Activated effector memory CD4-positive, alpha-beta T cell treated with Interleukin-2 at 50 U/mL for 16 hours (primary cell): ENCODE measurements at places on chromosomes 2 and 18.

DNA sequence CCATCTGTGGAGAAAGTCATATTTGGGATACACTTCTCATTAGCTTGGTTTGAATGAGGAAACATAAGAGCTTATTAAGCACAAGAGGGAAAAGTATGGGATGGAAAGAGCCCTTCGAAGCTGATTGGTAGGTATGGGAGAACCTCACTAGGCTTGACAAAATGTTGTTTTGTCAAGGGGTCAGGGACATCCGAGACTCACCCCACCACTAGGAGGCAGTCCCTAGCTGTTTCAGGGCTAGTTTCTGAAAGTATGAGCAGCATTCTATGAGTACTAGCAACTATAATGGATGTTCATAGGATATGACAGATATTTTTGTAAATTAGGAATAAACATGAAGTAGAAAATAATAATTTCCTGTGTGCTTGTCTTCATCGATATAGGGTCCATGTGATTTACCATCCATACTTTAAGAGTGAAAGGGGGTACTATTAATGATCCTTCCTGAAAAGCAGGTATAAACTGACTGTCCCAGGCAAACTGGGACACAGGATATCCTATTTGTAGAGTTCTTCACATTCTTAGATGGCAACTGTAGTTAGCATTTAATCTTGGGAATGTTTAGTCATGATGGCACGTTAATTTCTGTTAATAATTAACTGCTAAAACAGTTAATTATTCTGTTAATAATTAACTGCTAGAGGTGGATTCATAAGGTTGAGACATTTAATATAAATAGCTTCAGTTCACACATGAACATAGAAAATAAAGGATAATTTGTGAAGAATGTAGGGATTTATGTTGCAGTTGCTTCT lies 28.4 kb downstream of the OTX1 start:
- no peak for DNase-seq

GRCh38 chr2:97983134-97983533 lies 12.6 kb downstream of the TMEM131 start:
- no peak for DNase-seq

DNA sequence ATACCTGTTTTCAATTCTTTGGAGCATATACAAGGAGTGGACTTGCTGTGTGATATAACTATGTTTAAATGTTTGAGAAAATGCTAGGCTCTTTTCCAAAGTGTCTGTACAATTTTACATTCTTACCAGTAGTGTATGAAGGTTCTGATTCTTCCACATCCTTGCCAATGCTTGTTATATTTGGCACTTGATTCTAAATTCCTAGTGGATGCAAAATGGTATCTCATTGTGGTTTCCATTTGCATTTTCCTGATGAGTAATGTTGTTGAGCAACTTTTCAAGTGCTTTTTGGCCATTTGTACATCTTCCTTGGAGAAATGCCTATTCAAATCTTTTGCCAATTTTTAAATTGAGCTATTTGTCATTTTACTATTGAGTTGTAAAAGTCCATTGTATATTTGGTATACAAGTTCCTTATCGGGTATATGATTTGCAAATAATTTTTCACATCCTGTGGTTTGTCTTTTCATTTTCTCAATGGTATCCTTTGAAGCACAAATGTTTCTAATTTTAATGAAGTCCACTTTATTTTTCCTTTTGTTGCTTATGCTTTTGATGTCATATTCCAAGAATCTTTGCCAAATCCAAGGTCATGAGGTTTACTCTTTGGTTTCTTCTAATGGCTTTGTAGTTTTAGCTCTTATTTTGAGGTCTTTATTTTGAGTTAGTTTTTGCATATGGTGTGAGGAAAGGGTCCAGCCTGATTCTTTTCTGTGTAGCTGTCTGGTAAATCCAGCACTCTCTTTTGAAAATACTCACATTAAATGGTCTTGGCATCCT lies 33.2 kb upstream of the CWC22 start:
- DNase-seq = no peak

DNA sequence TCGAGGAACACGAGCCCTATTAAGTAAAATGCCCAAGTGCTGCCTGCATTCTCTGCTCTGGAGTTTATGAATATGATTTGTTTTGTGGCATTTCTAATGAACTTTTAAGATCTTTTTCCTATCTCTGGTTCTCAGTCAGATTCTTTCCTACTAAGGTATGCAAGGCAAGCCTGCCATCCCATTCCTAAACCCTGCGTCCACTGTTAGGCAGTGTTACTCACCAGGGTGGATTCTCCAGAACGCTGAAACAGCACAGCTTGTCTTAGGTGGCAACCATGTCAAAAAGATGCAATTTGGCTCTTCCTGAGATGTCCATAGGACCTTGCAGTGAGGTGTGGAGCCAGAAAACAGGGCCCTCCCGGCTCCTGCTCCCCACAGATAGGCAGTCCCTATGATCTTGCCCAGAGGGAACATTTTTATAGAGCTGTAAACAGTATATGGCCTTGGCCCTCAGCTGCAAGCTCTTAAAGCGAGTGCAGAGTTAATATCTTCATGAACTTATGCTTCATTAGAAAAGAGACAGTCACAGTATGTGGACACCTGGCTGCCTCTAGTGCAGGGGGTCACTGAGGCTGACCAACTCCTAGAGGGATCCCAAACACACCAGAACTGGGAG lies 84.4 kb downstream of the TPGS2 start:
- DNase-seq = no peak

DNA sequence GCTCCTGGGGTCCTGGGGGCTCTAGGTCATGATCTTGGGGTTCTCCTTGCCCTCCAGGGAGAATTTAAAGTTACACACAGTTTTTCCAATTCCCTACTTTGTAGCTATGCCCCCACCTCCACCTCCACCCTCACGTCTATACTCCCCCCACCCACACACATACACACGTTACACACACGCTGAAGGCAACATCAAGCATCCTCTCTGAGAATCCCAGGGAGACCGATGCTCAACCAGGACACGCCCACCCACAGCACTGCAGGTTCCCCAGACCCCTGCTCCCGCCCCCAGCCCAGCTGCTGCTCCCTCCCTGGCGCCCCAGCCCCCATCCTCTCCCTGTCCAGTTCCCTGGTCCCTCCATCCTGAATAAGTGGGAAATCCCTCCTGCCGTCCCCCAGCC lies 6.4 kb upstream of the TNS1 start:
- no peak for DNase-seq

GRCh38 chr2:231297108-231297908 lies 98.2 kb upstream of the B3GNT7 start:
- DNase-seq = no peak

DNA sequence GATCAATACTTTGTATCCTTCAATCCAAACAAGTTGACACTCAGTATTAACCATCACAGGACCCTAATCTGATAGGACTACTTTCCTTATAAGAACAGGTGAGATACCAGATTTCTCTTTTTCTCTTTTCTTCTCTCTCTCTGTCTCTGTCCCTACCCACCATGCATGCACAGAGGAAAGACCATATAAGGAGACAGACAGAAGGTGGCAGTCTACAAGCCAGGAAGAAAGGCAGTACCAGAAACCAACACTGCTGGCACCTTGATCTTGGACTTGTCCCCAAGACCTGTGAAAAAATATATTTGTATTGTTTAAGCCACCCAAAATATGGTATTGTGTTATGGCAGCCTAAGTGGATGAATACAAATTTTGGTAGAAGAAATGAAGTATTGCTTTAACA lies 156.2 kb upstream of the KCNH7 start:
- DNase-seq = no peak

DNA sequence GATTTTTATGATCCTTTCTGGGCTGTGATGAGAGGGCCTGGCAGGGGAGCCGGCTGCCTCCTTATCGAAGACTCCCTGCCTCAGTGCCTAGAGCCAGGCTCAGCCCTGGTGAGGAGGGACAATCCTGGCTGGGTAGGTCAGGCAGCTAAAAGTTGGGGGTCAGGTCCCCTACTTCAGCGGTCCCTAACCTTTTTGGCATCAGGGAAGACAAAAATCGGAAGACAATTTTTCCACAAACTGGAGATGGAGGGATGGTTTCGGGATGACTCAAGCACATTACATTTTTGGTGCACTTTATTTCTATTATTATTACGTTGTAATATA lies 53.1 kb downstream of the HS1BP3 start:
- no peak for DNase-seq

GRCh38 chr18:48191494-48191893 lies 217.7 kb downstream of the ZBTB7C start:
- no peak for DNase-seq

DNA sequence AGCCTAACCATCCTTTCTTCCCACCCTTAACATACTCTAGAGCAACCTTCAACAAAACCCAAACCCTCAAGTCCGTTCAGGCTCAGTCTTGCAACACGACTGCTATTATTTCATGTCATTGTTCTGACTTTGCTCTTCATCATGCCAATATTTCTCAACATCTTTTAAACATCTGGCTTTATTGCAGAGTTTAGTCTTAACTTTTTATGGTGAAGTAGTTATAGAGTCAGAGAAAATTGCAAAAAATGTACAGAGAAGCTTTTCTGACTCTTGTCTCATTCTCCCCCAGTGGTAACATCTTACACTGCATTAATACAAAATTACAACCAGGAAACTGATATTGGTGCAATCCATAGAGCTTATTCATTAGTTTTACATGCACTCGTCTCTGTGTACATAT lies 3.9 kb downstream of the MARCO start:
- no peak for DNase-seq

DNA sequence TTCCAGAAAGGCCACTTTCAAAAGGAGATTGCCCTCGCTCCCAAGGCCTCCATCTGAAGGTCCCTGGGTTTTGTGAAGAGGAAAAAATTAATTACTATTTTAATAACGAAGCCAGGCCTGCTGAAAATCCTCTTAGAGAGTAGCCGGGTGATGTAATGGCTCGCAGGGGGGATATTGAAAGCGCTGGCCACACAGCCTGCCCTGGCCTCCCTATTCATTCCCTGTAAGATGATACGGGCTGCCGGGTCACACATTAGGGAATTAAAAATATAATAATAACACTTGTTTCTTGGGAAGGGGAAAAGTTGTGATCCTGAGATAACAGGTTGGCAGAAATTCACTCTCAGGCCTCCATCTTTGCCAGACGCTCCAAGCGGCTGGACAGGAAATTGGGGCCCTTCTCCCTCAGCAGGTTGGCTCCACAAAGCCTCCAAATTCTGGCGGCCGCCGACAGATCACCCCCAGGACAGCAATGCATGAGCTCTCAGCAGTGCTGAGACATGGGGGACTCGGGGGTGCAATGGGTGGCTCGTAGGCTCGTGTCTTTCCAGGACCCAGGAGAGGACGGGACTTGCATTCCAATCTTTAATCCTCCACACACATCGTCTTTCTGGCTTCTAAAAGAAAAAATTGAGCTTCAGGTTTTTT lies 299.9 kb upstream of the SALL3 start:
- DNase-seq = no peak

- no peak for DNase-seq
Measured at GRCh38 chr18:12076424-12077140, 17.1 kb upstream of the ANKRD62 start.

DNA sequence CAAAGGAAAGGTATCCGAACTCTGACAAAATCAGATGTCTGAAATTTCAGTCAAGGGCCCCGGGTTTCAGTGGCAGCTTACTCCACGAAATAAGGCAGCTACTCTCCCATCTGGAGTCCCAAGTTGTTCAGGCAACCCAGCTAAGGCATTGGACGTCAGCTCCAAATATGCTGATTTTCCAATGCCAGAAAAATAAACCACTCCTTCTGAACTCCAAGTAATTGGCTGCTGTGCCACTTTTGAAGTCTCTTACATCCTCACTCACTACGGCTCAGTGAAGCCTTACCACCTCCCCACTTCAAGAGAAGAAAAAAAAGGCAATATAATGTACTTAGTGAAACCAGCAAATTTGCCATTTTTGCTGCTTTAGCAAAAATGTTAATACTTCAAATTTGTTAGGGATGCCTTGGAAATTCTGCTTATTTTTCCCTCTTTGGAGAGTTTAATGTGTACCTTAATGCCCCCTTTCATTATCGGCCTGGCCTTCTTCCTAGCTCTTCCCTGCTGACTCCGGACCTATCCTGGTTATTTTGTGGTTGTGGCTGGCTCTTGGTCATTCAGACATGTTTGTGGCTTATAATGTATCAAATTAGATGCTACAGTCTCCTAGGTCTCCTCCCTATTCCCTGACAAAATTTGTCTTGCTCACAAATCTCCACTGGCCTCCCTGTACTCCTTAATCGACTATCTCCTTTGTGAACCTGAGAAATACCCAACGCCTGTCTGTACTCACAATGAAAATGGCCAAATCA lies 589.2 kb upstream of the ZEB2 start:
- DNase-seq = no peak

GRCh38 chr2:17252258-17252657 lies 266.0 kb downstream of the RAD51AP2 start:
- no peak for DNase-seq

GRCh38 chr2:132953771-132954170 lies 283.8 kb upstream of the LYPD1 start:
- DNase-seq = no peak

- DNase-seq = no peak
Measured at GRCh38 chr2:160105366-160105765, 43.0 kb upstream of the PLA2R1 start.

- no peak for DNase-seq
Measured at GRCh38 chr2:4973973-4974372, 718.2 kb upstream of the SOX11 start.

GRCh38 chr2:128526455-128526976 lies 207.8 kb upstream of the HS6ST1 start:
- no peak for DNase-seq

- DNase-seq = no peak
Measured at GRCh38 chr2:117958186-117958585, 55.7 kb downstream of the CCDC93 start.

DNA sequence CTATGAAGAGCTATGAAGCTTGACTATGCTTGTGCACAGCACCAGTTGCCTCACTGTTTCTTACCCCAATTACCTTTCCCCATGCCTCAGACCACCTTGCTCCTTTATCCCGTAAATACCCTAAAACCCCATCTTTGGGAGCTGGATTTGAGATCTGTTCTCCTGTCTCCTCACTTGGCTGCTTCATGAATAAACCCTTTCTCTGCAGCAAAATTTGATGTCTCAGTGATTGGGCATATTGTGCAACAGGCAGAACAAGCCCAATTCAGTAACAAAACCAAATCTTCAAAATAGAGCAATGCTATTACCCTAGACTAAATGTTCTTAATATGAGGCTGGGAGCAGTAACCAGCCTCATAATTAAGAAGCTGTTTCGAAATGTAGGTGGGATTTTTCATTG lies 3.5 kb upstream of the SSB start:
- DNase-seq = no peak

- DNase-seq = no peak
Measured at GRCh38 chr18:40855661-40856060, 1099.4 kb upstream of the PIK3C3 start.

- no peak for DNase-seq
Measured at GRCh38 chr2:127909019-127909418, 23.3 kb upstream of the AMMECR1L start.

DNA sequence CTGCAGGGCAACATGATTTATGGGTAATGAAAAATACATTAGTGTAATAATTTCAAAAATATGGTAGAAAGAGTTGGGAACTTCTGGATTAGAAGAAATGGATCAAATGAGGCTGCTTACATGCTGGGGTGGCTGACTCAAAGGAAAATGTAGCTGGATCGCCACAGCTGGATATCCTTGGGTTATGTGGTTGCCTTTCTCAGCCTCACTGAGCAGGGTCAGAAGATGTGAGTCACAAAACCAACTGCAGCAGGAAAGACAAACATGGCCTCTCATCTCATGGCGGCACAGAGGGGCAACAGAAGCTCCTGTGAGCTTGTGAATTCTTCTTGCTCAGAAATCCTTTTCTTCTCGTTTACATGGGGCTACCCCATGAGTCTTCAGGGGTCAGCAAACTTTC lies 317.1 kb upstream of the SPRED2 start:
- no peak for DNase-seq
